Vagina (tissue), 2 donors: ENCODE measurements at places on chromosomes 12 and 14. TPM values are rescaled to one million over a fixed set of nuclear protein-coding genes. Genes with fewer than 3 reads are reported as not detected.

KRT73 gene
- not detected for total RNA-seq

ADAM20 gene
- total RNA-seq, result 1.2 TPM

REM2 gene
- 3.9 TPM for total RNA-seq

GRCh38 chr12:67592228-67593011, 56.1 kb upstream of the DYRK2 start:
- H3K4me3 ChIP-seq, result no peak overlapping the region
- no peak for DNase-seq
- no peaks in the 10 kb centered on the region for H3K36me3 ChIP-seq
- peak overlapping the region; percentile 30 for H3K27ac ChIP-seq
- no peaks in the 10 kb centered on the region for H3K27me3 ChIP-seq

- no peak overlapping the region for H3K4me3 ChIP-seq
- no peaks in the 10 kb centered on the region for H3K36me3 ChIP-seq
- no peaks in the 10 kb centered on the region for H3K27me3 ChIP-seq
- DNase-seq, result no peak
Observed at GRCh38 chr12:128578045-128578444, 245.7 kb downstream of the SLC15A4 start.

GRCh38 chr14:89294060-89294459, 123.0 kb downstream of the FOXN3 start:
- no peaks in the 10 kb centered on the region for H3K27me3 ChIP-seq
- no peak overlapping the region for H3K27ac ChIP-seq
- peaks cover 6% of the 10 kb centered on the region for H3K4me1 ChIP-seq
- H3K36me3 ChIP-seq, result no peaks in the 10 kb centered on the region

ARF6 gene
- 48.6 TPM for total RNA-seq

- no peak for DNase-seq
- peaks cover 11% of the 10 kb centered on the region for H3K27me3 ChIP-seq
- H3K36me3 ChIP-seq, result no peaks in the 10 kb centered on the region
- no peak overlapping the region for H3K27ac ChIP-seq
Observed at GRCh38 chr12:65821336-65821735, 2.9 kb upstream of the HMGA2 start.

- no peaks in the 10 kb centered on the region for H3K36me3 ChIP-seq
- H3K4me1 ChIP-seq, result no peaks in the 10 kb centered on the region
- no peak overlapping the region for H3K4me3 ChIP-seq
- DNase-seq, result no peak
Observed at GRCh38 chr14:69423279-69423678, 24.8 kb downstream of the SLC39A9 start.

- H3K4me1 ChIP-seq, result peaks cover 18% of the 10 kb centered on the region
- DNase-seq, result no peak
Observed at GRCh38 chr12:3275171-3276041, 198.2 kb downstream of the TSPAN9 start.

CMA1 gene
- total RNA-seq, result not detected

DNA sequence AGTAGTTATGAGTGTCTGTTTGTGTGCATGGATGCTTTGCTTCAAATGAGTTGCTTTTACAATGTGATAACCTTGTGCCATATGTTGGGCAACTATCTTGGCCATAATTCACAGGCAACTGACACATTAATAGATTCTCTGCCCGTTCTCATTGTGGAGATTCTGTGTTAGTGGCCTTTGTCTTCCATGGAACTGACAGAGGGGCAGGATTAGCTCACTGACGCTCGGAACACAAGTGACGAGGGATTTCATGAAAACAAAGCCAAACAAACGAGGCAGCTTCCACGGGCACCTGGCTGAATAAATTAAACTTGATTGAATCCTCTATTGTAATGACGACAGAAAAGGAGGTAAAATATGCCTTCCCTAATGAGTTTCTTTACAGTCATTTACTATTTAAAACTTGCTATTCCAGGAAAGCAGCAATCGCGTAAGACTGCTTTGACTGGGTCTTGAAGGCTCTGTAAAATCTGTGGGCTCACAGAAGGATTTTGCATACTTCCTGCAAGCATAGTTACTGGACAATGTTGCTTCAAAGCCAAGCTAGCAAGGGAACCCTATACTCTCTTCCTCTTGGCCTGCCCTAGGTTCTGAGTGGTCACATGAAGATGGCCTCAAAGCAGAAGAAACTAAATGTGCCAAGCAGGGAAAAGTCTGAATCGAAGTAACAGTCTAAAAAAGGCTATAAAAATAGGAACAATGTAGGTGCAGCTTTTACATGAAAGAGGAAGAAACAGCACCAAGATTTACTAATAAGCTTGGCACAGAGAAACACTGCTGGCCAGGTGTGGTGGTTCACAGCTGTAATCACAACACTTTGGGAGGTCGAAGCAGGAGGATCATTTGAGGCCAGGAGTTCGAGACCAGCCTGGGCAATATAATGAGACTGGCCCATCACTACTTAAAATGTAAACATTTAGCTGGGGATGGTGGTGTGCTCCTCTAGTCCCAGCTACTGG, 28.1 kb upstream of the SINHCAF start:
- H3K36me3 ChIP-seq, result no peaks in the 10 kb centered on the region
- no peak overlapping the region for H3K4me3 ChIP-seq
- no peaks in the 10 kb centered on the region for H3K27me3 ChIP-seq
- H3K4me1 ChIP-seq, result no peaks in the 10 kb centered on the region
- H3K27ac ChIP-seq, result no peak overlapping the region

GRCh38 chr12:32895688-32896431, 717 bp downstream of the PKP2 start:
- H3K4me3 ChIP-seq, result peak overlapping the region; percentile 69
- H3K4me1 ChIP-seq, result peaks cover 20% of the 10 kb centered on the region
- no peak for DNase-seq
- no peaks in the 10 kb centered on the region for H3K27me3 ChIP-seq
- H3K27ac ChIP-seq, result peak overlapping the region; percentile 5

- no peaks in the 10 kb centered on the region for H3K36me3 ChIP-seq
- no peak for DNase-seq
- H3K27me3 ChIP-seq, result no peaks in the 10 kb centered on the region
- no peaks in the 10 kb centered on the region for H3K4me1 ChIP-seq
Observed at GRCh38 chr12:31477687-31478086, 113.2 kb downstream of the DENND5B start.

- no peak for DNase-seq
- H3K27me3 ChIP-seq, result no peaks in the 10 kb centered on the region
- H3K4me3 ChIP-seq, result no peak overlapping the region
- no peak overlapping the region for H3K27ac ChIP-seq
- no peaks in the 10 kb centered on the region for H3K4me1 ChIP-seq
Observed at GRCh38 chr14:59510966-59511365, 26.6 kb downstream of the JKAMP start.

- no peak for DNase-seq
- no peaks in the 10 kb centered on the region for H3K27me3 ChIP-seq
- peaks cover 62% of the 10 kb centered on the region for H3K4me1 ChIP-seq
- no peaks in the 10 kb centered on the region for H3K36me3 ChIP-seq
- peak overlapping the region; percentile 66 for H3K27ac ChIP-seq
- H3K4me3 ChIP-seq, result no peak overlapping the region
Observed at GRCh38 chr14:22484632-22485031, 104.4 kb downstream of the DAD1 start.

DNA sequence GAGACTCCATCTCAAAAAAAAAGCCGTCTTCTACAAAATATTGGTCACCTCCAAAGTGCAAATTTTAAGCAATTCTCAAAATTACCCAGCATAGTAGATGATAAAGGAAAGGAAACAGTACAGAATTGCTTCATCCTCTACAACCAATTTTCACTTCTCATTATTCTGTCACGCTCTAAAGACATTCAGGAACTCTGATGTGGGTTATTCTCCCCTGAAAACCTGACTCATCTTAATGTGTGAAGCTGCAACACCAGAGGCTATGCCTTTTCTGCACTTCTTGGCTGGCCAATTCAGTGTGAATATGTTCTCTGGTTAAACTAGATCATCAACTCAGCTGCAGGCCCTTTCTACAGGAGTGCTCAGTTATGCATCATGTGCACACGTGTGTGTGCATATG, 11.0 kb downstream of the PTGER2 start:
- H3K27me3 ChIP-seq, result no peaks in the 10 kb centered on the region
- no peak overlapping the region for H3K27ac ChIP-seq
- H3K4me1 ChIP-seq, result no peaks in the 10 kb centered on the region
- H3K4me3 ChIP-seq, result no peak overlapping the region
- no peaks in the 10 kb centered on the region for H3K36me3 ChIP-seq
